ENCODE measurements at places on chromosomes 12 and 14.

GRCh38 chr12:111182382-111182781 lies 186.5 kb downstream of the PHETA1 start:
- no peak for DNase-seq

GRCh38 chr12:119082496-119082895 lies 96.2 kb upstream of the HSPB8 start:
- DNase-seq: no peak

- no peak for DNase-seq
Observed at GRCh38 chr12:63948211-63948610, 103.7 kb downstream of the SRGAP1 start.

DNA sequence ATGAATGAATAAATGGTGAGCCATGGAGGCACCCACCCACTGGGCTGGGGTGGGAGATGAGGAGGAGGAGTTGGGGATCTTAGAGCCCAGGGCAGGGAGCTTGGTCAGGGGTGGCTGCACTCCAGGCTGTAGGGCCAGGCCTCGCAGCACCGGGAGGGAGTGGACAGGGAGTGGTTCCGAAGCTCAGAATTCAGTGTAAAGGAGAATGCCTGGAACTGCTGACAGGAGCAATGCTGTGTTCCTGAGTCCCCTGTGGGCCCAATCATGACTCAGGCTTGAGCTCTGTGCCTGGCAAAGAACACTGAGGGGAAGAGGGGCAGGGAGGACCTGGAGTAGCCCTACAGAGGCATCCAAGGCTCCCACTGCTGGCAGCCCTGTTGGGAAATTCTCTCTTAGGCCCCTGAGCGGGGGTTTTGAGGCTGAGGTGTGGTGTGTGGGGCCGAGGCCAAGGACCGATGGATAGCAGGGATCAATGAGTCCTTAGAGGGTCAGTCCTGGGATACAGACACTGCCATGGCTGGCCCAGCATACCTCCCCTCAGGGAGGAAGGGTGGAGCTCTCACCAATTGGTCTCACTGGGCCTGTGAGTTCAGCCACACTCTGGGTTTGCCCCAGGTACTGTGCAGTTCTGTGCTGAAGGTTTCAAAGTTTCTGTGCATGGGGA lies 9.5 kb upstream of the RABGGTA start:
- no peak for DNase-seq

DNA sequence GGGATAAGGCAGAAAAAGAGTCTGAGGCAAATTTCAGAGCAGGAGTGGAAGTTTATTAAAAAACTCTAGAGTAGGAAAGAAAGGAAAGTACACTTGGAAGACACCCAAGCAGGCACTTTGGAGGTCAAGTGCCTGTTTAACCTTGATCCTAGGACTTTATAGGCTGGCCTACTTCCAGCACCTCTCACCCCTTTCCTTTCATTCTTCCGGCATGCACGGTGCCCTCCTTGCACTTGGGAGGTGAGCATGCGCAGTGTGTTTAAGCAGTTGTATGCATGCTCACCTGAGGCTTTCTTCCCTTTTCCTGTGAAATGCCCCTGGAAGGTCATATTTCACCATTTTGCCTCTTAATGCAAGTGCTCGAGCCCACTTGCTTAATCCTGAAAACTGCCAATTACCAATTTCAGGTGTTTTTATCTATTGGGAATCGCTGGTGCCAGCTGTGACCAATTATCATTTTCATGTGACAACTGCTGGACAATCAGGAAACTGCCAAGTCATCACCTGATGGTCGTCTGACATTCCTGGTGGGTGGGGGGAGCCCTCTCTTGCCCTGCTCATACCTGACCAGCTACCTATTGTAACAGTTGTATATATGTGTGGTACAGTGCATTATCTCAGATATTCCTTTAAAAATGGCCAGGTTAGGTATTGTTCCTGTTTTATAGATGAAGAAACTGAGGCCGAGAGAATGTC lies 53.5 kb downstream of the SUDS3 start:
- no peak for DNase-seq

- no peak for DNase-seq
Observed at GRCh38 chr12:3171195-3171591, 94.0 kb downstream of the TSPAN9 start.

GRCh38 chr12:41930866-41931437 lies 213.7 kb downstream of the GXYLT1 start:
- no peak for DNase-seq

- no peak for DNase-seq
Observed at GRCh38 chr14:52706286-52706685, 714 bp upstream of the PSMC6 start.

DNA sequence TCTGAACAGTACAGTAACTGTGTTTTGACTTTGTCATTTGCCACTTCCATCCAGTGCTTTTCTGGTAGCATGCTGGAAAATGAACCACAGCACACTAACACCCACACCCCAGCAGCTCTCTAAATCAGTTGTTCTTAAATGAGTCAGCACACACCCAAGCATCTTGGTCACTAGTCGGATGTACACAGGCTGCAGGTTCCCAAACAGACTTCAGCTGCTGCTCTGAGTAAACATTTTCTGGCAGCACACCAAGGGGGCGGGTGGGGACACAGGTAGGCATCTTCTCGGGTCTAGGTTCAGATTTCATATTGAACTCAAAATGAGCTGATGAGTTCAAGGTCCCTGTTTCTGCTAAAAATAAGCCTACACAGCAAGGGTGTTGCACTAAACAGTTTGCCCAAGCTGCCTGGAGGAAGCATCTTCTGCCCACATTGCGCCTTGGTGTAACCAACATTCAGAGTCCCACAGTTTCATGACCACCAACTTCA lies 39.8 kb downstream of the IFNG start:
- DNase-seq: no peak

DNA sequence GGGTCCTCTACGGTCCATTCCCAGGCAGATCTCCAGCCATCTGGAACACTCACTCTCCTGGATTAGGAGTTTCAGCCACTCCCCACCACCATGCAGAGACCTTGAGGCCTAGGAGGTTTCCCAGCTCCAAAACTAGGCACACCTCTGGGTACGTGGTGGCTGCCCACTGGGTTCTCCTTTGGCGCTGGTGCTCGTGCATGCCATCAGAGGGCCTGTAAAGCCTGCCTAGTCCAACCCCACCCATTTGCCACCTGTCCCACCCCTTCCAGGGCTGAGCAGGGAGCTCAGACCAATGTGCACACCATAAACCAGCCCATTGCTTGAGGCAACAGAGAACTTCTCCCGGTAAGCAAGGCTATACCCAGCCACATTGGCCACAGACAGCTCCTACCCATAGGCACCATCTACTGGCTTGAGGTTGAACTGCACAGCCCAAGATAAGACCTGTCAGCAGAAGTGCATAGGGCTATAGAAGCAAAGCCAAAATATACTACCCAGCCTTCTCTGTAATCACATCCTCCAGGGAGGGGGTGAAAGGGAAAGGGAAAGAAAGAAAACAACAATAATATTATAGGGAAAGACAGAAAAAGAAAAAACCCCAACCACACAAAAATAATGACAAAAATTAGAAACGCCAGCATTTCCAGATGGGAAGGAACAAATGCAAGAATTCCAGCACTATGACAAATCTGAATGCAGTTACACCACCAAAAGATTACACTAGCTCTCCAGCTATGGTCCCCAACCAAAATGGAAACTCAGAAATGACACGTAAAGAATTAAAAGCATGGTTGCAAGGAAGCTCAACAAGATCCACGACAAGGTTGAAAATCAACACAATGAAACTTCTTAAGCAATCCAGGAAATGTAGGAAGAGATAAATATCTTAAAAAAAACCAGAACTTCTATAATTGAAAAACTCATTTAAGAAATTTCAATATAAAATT lies 111.9 kb upstream of the CCDC175 start:
- DNase-seq: no peak

DNA sequence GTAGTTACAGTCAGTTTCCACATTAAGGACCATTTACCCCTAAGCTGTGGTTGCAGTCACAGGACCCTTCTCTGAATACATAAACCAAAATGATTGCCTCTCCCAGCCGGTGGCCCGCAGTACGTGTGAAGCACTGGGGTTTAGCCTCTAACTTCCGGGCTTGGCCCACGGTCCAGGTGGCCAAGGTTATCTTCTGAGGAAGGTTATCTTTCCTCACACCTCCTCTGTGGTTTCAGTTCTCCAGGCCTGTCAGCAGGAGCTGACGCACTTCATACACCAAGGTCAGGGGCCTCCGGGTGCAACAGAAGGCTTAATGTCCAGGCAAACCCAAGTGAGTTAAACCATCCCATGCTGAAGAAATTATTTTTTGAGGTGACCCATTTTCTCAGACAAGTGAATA lies 291.0 kb upstream of the FKBP4 start:
- DNase-seq: no peak

- DNase-seq: no peak
Observed at GRCh38 chr12:2384533-2385351, 332.0 kb downstream of the CACNA1C start.

- DNase-seq: no peak
Observed at GRCh38 chr14:66444271-66444927, 41.8 kb upstream of the CCDC196 start.

- DNase-seq: no peak
Observed at GRCh38 chr12:126434412-126434985, 1369.3 kb downstream of the AACS start.

All from amygdala (tissue), 56 donors.